ENCODE measurements at places on chromosomes 3 and 15.

- no peak for DNase-seq
Measured at GRCh38 chr15:43941555-43941954, 114.8 kb downstream of the WDR76 start.

- no peak for DNase-seq
Measured at GRCh38 chr15:77991029-77991406, 86.5 kb downstream of the TBC1D2B start.

DNA sequence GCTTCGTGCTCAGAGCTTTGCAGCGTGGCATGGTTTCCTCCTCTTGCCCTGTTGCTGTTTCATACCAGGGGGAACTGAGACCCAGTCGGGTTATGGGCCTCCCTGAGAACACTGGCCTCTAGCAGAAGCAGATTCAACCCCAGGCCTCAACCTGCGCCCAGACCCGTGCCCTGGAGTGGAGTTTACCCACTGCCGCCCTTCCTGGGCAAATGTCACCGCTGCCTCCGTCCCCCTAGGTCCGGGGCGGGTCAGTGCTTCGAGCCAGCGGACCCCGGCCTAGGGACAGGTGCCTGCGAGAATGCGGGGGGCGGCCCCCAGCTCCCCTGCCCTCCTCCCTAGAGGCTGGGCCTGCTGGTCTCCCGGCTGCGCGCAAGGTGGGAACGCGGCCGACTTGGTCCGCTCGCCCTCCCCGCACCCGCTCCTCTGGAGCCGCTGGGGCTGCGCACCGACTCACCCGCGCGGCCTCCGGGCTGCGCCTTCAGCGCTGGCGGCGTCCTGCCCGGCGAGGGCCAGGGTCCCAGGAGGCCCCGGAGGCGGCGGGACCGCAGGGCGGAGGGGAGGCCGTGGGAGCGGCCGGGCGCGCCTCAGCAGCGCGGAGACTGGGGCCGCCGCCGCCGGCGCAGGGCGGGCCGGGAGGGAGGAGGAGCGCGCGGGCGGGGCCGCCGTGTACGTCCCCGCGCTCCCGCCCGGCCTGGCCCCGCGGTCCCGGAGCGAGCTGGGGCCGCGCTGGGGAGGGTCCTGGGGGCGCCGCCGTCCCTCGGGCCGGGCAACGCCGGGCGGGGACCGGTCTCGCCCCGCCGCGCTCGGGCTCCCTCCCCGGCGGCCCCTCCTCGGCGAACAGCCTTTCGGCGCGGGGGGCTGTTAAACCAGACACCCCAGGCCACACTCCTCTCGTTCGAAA is at the start of gene PIGZ:
Gene PIGZ, minus strand, starts transcription at position 601 of the 901 bp plus-strand sequence. CDS start 16,802 bp downstream, outside the sequence.
- DNase-seq, result peak; percentile 25

GRCh38 chr15:42175671-42176070 is 19.2 kb upstream of the PLA2G4F start:
- no peak for DNase-seq

- DNase-seq, result no peak
Measured at GRCh38 chr3:127899766-127900165, 15.3 kb upstream of the KBTBD12 start.

DNA sequence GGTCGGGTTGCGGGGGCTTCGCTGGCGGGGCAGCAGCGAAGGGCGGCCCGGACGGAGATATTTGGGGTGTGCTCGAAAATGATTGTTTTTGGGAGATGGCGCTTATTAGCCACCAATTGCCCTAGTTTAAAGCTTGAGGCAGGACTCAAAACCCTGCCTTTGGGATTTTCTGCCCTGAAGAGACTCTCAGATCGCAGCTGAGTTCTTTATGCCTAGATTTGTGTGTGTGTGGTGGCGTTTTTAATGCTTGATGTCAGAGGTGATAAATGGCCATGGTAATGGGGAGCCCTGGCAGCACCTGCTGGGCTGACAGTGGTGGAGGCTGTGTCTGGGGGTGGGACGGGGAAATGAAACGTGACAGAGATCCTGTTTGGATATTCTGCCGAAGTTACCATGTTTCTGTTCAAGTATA is 604 bp downstream of the KCTD6 start:
- peak; percentile 64 for DNase-seq

DNA sequence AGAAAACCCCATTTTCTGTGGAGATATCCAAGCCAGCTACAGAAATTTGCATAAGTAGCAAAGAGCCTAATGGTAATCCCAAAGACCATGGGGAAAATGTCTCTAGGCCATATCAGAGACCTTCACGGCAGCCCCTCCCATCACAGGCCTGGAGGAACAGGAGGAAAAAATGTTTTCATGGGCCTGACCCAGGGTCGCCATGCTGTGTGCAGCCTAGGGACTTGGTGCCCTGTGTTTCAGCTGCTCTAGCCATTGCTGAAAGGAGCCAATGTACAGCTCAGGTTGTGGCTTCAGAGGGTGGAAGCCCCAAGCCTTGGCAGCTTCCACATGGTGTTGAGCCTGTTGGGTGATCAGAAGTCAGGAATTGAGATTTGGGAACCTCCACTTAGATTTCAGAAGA is 1150.7 kb downstream of the OTOL1 start:
- DNase-seq, result no peak

GRCh38 chr3:134306320-134306719 is 55.7 kb upstream of the RYK start:
- no peak for DNase-seq

GRCh38 chr3:154129625-154130024 is 8.4 kb downstream of the ARHGEF26 start:
- DNase-seq, result no peak

GRCh38 chr3:101383656-101384055 is 63.3 kb upstream of the IMPG2 start:
- no peak for DNase-seq

GRCh38 chr3:126982126-126982470 is 817 bp upstream of the PLXNA1 start:
- DNase-seq, result peak; percentile 81

DNA sequence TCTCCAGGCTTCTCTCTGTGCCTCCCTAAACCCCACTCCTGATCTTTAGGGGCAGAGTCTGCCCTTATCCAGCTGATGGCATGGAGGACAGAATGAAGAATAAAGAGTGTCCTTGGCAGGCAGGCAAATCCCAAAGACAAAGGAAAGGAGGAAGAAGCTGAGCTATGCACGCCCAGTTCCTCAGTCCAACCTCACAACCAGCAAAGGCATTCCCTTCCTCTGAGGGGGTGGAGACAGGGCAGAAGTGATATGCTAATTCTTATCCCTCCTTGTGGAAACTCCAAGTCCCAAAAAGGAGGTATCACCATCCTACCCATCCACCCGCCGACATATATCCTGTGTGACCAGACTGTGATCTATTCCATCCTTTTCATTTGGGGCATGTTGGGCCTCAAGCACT is 10.5 kb upstream of the CCDC54 start:
- DNase-seq, result no peak

- DNase-seq, result no peak
Measured at GRCh38 chr15:49848282-49848724, 227.5 kb downstream of the DTWD1 start.

- no peak for DNase-seq
Measured at GRCh38 chr3:63344661-63345060, 66.6 kb downstream of the SYNPR start.

GRCh38 chr3:25151281-25151902 is 276.7 kb upstream of the RARB start:
- DNase-seq, result no peak

- DNase-seq, result no peak
Measured at GRCh38 chr15:41506796-41507341, 6.8 kb downstream of the LTK start.

GRCh38 chr3:30426293-30426993 is 180.0 kb upstream of the TGFBR2 start:
- DNase-seq, result no peak

DNA sequence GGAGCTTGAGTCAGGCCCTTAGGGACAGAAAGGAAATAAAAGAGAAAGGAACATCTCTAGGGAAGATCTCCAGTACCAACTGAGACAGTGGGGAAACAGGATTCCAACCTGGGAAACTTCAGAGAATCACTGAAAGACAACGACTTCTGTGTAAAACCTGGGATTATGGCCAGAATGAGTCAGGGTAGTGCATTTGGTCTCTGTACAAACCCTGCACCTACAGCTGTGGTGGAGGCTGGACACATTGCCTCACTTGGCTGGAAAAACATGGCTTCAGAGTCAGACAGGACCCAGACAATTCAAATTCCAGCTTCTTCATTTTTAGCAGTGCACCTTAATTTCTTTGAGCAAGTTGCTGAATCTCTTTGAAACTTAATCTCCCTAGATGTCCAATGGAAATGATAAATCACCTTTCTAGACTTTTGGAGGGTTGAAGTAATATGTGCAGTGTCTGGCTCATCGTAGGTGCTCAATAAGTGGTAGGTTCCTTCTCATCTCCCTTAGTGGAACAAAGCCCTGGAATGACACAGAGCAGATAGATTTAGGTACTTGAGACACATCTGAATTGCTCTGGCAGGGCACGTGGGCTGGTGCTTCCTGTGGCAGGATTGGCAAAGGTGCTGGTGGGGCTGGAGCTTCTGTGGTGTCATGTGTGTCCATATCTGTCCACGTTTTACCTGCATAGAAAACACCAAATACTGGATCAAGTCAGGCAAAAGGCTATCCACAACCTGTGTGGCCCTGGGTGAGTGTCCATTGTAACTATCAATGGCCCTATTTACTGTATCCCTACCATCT is 6.1 kb upstream of the CLSTN2 start:
- no peak for DNase-seq

GRCh38 chr3:124117486-124117885 is 125.6 kb upstream of the ROPN1 start:
- DNase-seq, result no peak

GRCh38 chr15:93414576-93415231 is 325.7 kb upstream of the RGMA start:
- no peak for DNase-seq

- no peak for DNase-seq
Measured at GRCh38 chr3:8596321-8597218, 48.0 kb downstream of the SSUH2 start.

- no peak for DNase-seq
Measured at GRCh38 chr3:58528629-58529028, 8.4 kb downstream of the ACOX2 start.

DNA sequence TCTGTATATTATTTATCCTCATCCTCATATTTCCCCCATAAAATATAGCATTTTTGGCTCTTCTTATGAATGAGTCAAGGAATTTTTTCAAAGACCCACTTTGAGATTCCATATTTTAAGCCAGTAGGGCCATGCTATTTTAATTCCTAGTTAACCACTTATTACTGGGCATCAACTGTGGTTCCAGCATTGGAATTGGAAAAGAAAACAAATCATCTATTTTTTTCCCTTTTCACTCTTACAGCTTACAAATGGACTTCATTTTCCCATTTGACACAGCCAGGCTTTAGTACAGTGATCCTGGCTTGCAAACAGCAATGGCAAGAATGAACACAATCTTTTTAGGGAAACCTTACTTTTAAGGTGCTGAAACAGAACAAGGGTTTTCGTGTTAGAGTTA is 19.4 kb upstream of the PLCL2 start:
- DNase-seq, result no peak
